Forelimb muscle (tissue), 1 donor: ENCODE measurements at places on chromosomes 16 and 17. TPM values are rescaled to one million over a fixed set of nuclear protein-coding genes. Genes with fewer than 3 reads are reported as not detected.

Gene SPIRE2
- 2.5 TPM for polyA plus RNA-seq

DNA sequence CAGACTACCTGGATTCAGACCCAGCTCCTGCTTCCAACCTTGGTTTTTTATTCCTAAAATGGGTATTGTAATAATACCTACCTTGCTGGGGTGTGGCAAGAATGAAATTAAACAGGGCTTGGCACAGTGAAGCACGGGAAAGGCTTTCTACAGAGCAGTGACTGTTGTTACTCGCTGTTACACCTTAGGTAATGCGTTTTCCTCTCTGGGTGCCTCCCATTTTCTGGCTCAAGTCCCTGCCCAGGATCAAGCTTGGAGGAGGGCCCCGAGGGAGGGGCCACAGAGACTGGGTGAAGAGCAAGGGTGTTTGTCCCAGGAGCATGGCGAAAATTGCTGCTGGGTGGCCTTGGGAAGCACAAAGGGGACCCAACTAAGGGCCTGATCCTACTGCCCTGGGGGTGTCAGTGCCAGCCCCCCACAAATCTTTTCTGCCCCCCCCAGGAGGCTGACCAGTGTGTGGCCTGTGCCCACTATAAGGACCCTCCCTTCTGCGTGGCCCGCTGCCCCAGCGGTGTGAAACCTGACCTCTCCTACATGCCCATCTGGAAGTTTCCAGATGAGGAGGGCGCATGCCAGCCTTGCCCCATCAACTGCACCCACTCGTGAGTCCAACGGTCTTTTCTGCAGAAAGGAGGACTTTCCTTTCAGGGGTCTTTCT lies 13.3 kb downstream of the MIEN1 start:
- DNase-seq: no peak

DNA sequence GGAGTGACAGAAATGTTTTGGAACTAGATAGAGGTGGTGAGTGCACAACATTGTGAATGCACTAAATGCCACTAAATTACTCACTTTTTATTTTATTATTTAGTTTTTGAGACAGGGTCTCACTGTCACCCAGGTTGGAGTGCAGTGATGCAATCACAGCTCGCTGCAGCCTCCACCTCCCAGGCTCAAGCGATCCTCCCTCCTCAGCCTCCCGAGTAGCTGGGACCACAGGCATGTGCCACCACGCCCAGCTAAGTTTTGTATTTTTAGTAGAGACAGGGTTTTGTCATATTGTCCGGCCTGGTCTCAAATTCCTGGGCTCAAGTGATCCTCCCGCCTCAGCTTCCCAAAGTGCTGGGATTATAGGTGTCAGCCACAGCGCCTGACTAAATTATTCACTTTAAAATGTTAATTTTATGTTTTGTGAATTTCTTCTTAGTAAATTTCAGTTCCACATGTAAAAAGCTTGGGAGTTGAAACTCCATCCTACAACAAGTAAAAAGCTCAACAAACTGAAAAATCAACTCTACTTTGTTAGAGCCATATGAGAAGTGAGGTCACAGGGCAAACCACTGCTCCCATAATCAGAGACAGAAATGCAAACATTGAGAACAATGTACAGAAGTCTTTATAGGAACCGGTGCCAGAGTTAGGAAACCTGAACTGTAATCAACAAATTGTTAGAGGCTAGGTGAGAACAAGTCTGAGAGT lies 13.8 kb upstream of the SLC5A10 start:
- no peak for DNase-seq

DNA sequence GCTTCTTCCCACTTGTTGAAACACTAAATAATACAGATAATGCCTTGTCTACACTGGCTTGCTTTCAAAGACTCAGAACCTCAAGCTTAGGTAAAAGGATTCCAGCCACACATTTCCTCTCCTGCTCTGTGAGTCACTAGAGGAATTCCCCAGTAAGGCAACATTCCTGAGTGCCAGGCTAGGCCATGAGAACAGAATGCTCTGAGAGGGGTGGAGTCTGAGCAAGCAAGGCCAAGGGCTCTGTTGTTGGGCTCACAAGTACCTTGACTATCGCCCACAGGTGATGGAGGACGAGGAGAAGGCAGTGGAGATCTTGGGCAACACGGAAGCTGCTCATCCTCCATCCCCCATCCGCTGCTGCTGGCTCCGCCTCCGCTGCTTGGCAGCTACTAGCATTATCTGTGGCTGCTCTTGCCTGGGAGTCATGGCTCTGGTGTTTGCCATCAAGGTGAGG lies 6.7 kb upstream of the PHKG2 start:
- DNase-seq: no peak
